ENCODE measurements at places on chromosomes 3 and 15.

DNA sequence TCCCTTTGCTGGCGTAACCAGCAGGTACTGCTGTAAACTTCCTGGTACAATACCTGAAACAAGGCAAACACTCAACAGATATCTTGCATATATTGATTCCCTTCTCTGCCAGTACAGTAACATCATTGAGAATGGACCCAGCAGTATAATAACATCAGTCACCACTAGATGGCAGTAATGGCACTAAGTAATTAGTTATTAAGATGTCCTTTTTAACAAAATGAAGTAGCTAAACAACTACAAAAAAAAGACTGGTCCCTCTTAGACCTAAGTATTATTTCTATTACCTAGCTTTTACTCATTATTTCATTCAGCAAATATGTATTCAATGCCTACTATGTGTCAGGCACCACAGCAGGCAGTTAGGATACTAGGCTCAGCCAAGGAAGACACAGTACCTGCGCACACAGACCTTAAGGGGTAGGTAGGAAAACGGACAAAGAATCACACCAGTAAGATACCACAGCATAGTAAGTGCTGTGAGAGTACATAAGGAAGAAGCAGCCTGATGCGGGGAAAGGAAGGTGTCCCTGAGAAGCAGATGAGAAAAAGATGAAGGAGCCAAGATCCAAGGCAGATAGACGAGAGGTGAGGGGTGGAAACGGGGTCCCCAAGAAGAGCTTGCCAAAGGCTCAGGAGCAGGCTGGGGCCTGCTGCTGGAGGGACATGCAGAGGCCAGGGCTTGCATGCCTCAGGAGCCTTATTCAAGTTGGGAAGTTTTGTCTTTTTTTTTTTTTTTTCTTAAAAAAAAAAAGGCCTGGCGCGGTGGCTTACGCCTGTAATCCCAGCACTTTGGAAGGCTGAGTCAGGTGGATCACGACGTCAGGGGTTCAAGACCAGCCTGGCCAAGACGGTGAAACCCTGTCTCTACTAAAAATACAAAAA, 102.7 kb upstream of the CHD2 start:
- no peaks in the 10 kb centered on the region for H3K36me3 ChIP-seq
- no peak for DNase-seq
- no peaks in the 10 kb centered on the region for H3K27me3 ChIP-seq
- no peak overlapping the region for H3K4me3 ChIP-seq
- H3K4me1 ChIP-seq = no peaks in the 10 kb centered on the region

GRCh38 chr15:95170561-95171380, 939.4 kb downstream of the MCTP2 start:
- no peak overlapping the region for H3K4me3 ChIP-seq
- H3K36me3 ChIP-seq = no peaks in the 10 kb centered on the region
- no peaks in the 10 kb centered on the region for H3K4me1 ChIP-seq
- peak overlapping the region; percentile 64 for H3K27ac ChIP-seq
- H3K27me3 ChIP-seq = no peaks in the 10 kb centered on the region

DNA sequence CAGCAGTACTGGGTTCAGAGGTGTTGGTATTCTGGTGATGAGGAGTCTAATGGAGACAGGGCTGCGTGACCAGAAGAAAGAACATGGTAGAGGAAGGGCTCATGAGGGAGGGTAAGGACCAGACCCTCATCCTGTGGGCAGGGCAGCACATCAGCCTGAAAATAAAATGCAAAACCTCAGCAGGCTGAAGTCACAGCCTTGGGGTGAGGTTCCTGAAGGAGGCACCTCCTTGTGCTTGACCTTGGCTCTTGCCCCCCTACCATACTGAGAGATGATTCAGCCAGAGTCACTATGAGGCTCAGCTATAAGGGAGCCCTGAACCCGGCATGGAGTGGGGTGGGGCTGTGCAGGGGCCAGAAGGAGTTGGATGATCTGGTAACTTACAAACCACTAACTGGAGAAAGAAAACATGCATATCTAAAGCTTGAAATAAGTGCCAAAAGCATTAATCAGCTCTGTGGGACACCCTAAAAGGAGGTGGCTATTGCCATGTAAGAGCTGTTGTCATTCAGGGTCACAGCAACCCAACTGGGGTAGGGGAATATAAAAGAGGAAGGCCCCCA, 60.2 kb downstream of the CORO2B start:
- H3K4me1 ChIP-seq = peaks cover 9% of the 10 kb centered on the region
- H3K36me3 ChIP-seq = no peaks in the 10 kb centered on the region
- H3K4me3 ChIP-seq = no peak overlapping the region
- H3K27me3 ChIP-seq = no peaks in the 10 kb centered on the region
- no peak for DNase-seq

DNA sequence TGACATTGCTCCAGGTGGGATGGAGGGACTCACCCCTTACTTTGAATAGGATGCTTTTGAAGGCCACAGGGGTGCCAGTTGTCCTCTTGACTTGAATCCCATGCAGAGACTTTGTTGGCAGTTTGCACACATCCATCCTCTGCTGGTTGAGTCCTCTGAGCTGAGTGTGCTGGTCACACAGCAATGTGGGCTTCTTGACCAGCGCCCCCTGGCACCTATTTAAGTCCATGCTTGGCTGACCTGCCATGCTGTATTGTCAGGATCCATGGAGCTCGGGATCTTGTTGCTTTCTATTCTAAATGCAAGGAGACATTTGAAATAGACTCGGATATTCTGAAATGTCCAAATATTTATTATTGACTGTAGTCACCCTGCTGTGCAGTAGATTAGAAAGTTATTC, 19.8 kb downstream of the RAB7A start:
- no peaks in the 10 kb centered on the region for H3K4me1 ChIP-seq
- H3K27me3 ChIP-seq = no peaks in the 10 kb centered on the region
- no peak for DNase-seq
- H3K36me3 ChIP-seq = no peaks in the 10 kb centered on the region
- no peak overlapping the region for H3K27ac ChIP-seq
- H3K4me3 ChIP-seq = no peak overlapping the region

- no peaks in the 10 kb centered on the region for H3K4me1 ChIP-seq
- no peak overlapping the region for H3K4me3 ChIP-seq
- no peaks in the 10 kb centered on the region for H3K36me3 ChIP-seq
- DNase-seq = no peak
- H3K27ac ChIP-seq = no peak overlapping the region
Measured at GRCh38 chr3:55189359-55189801, 261.5 kb upstream of the LRTM1 start.

DNA sequence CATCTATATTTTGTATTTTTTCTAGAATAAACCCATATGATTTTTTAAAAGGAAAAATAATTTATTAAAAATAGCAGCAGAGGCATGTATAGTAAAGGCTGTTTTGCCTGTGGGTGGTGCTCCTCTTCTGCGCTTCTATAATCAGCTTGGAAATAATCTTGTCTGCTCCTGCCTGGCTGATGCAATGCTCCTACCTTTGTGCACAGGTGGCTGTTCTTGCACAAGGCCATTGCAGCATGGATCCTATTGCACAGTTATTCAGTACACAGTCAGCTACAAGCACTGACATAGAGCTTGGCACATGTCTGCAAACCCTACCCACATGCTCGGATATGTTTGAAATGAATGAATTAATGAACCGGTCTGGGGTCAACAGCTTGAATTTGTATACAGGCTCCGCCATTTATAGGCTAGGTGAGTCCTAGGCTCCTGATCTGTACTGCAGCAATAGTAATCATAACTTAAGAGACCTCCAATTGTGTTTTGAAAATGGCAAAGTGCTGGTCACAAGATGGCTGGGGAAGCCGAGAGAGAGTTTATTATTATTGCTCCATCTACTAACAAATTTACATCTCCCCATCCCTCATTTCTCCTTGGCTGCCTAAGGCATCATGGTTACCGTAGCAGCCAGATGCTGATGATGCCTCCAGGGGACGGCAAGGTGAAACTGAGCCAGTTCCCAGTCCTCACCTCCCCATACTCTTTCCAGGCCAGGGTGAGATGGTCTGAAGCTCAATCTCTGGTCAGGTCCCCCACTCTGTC, 532 bp upstream of the RTP1 start:
- H3K27ac ChIP-seq = no peak overlapping the region
- no peaks in the 10 kb centered on the region for H3K4me1 ChIP-seq
- no peaks in the 10 kb centered on the region for H3K27me3 ChIP-seq
- no peaks in the 10 kb centered on the region for H3K36me3 ChIP-seq
- no peak for DNase-seq

- no peaks in the 10 kb centered on the region for H3K4me1 ChIP-seq
- H3K36me3 ChIP-seq = no peaks in the 10 kb centered on the region
- no peak overlapping the region for H3K27ac ChIP-seq
- no peak overlapping the region for H3K4me3 ChIP-seq
Measured at GRCh38 chr3:184506561-184506991, 55.0 kb upstream of the EPHB3 start.

DNA sequence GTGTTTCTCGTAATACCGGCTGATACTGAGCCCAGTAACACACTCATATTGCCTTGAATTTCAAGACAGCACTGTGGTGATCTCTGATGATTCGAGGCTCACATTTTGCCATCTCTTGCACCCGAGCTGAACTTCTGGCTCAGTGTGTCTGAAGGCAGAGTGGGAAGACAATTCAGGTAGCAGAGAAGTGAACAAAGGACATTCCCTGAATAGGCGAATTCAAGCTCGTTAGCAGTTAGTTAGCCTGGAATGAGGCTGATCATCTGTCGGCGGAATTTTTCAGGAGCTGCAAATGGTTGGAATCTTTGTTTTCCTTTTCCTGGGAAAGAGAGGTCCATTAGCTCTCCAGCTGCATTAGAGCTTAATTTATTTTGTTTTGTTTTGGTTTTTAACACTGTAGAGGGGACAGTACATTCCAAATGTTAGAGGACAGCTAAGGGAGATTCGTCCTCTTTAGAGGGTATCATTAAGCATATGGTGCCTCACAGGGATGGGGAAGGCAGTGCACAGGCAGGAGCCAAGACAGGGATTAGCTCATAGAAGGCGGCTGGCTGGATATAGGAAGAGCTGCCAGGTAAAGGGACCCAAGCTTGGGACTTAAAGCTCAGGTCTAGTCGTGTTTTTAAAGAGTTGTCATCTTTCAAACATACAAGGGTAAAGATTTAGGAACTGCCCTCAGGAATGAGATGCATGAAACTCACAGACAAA, 119.7 kb upstream of the DLG1 start:
- no peaks in the 10 kb centered on the region for H3K4me1 ChIP-seq
- no peaks in the 10 kb centered on the region for H3K36me3 ChIP-seq
- no peak overlapping the region for H3K27ac ChIP-seq
- no peaks in the 10 kb centered on the region for H3K27me3 ChIP-seq

GRCh38 chr15:52078197-52078875, 34.2 kb downstream of the BCL2L10 start:
- H3K27me3 ChIP-seq = no peaks in the 10 kb centered on the region
- H3K4me3 ChIP-seq = no peak overlapping the region
- H3K4me1 ChIP-seq = no peaks in the 10 kb centered on the region

DNA sequence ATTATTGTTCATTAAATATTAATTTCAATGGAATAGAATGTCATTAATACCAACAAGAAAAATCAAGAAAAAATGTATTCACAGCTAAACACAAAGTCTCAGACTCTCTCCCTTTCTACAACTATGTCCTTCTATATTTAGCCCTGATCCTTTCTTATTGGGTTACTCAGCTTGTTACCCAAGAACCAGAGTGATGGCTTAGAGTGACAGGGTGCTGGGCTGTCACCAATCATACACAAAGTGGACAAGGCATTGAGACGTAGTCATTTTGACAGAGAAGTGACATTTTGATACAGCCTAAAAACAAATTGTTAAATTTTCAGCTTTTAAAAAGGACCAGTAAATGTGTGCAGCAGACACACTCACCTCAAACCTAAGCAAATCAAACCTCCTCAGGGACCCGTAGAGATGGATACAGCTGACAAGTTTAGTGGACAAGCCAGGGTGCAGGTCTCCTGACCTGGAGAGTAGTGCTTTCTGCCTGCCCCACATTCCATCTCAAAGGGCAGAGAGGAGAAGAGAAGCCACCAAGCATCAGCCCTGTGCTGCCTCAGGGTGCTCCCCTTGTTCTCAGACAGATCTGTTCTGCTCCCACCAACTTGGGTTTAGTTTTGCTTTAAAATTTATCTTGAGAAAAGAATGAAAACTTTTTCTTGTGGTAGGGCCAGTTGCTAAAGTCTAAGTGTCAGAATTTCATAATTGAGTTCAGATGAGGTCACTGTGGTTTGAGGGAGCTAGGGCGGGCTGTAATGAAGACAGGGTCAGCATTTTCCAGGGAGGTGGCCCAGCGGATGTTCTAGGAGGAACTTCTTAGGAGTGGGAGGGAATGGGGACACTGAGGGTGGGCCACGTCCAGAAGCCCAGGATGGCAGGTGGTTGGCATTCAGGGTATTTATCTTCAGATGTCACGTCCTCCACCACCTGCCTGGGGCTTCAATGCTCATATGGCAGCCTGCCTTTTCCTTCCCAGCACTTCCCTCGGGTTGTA, 136.5 kb upstream of the TBL1XR1 start:
- DNase-seq = no peak
- no peaks in the 10 kb centered on the region for H3K36me3 ChIP-seq
- no peak overlapping the region for H3K4me3 ChIP-seq
- no peaks in the 10 kb centered on the region for H3K27me3 ChIP-seq

DNA sequence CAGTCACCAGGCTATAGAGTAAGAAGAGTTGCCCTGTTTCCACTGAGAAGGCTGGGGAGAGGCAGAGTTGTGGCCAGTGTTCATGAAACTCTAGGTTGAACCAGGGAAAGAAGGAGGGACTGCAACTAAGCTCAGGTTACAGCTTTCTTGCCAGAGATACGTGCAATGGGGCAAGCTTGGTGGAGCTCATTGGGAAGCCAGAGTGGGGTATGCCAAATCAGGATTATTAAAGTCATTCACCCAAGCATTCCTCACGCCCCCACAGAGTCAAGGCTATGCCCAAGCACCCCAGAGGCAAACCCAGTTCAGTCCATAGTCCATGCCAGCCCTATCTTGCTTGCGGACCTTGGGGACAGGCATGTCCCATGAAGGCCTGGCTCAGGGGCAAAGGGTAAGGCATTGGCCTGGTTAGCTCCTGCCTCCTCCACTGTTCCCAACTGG, 17.6 kb downstream of the SLC6A20 start:
- H3K4me1 ChIP-seq = no peaks in the 10 kb centered on the region
- no peaks in the 10 kb centered on the region for H3K36me3 ChIP-seq
- no peaks in the 10 kb centered on the region for H3K27me3 ChIP-seq
- H3K27ac ChIP-seq = no peak overlapping the region
- no peak for DNase-seq

GRCh38 chr3:8436661-8437287, 64.8 kb upstream of the LMCD1 start:
- H3K4me3 ChIP-seq = no peak overlapping the region
- H3K36me3 ChIP-seq = no peaks in the 10 kb centered on the region
- H3K27ac ChIP-seq = no peak overlapping the region
- no peaks in the 10 kb centered on the region for H3K27me3 ChIP-seq
